Activated T-helper 1 cell treated with anti-CD3 and anti-CD28 coated beads, Interleukin-12 subunit alpha, Interleukin-12 subunit beta, Interleukin-2, Interleukin-4 antibody, amounts not matched to agents 30 ng/mL and 10 ng/mL and 1 ng/mL, durations not matched to agents 14 hours and 24 hours and 36 hours (primary cell): ENCODE measurements at places on chromosomes 16 and 17. TPM values are rescaled to one million over a fixed set of nuclear protein-coding genes. Genes with fewer than 3 reads are reported as not detected.

DNA sequence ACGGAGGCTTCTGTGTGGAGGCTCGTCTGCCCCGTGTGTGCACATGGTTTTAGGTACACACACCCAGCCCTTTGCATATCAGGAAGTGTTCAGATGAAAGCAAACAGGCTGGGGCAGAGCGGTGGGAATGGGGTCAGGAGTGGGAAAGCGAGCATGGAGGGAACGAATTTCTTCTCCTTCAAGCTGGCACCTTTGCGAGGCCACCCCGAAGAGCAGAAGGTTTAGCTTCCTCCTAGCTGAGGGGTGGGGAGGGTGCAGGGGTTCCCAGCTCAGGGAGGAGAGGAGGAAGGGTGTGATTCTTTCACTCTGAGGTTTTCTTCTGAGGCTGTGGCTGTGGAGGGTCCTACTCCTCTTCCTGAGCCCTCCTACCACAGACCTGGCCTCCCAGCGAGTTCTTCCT, 83.6 kb downstream of the ABR start:
- DNase-seq = no peak

DNA sequence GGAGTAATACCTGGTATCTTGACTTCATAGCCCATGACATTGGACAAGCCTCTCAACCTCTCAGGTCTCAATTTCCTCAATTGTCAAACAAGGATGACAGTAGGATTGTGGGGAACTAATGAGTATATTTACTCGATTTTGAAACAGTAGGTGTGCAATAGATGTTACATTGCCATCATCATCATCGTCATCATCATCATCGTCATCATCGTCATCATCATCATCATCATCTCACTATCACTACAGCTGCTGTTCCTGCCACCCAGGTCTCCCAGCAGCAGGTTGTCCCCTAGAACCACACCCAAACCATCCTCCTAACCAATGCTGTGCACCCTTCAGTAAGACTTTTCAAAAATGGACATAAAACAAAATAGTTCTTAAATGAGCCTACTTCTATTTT, 24.8 kb upstream of the CDRT4 start:
- no peak for DNase-seq

GRCh38 chr16:58249388-58249779, 45.4 kb downstream of the PRSS54 start:
- DNase-seq = no peak

C16orf96 gene
- total RNA-seq = 0.17 TPM in 1 of 2 replicates, not detected in the other

CDT1 gene
- 95.4 and 97.3 TPM in 2 replicates for total RNA-seq

GRCh38 chr17:78249818-78250806, 18.7 kb downstream of the TMEM235 start:
- DNase-seq = no peak

PPP1R9B gene
- 97.1 and 101 TPM in 2 replicates for total RNA-seq

GRCh38 chr16:81692021-81692420, 87.1 kb upstream of the PLCG2 start:
- DNase-seq = no peak

- DNase-seq = no peak
These were observed 248.6 kb downstream of the FTO start for GRCh38 chr16:53952215-53953208.

DNA sequence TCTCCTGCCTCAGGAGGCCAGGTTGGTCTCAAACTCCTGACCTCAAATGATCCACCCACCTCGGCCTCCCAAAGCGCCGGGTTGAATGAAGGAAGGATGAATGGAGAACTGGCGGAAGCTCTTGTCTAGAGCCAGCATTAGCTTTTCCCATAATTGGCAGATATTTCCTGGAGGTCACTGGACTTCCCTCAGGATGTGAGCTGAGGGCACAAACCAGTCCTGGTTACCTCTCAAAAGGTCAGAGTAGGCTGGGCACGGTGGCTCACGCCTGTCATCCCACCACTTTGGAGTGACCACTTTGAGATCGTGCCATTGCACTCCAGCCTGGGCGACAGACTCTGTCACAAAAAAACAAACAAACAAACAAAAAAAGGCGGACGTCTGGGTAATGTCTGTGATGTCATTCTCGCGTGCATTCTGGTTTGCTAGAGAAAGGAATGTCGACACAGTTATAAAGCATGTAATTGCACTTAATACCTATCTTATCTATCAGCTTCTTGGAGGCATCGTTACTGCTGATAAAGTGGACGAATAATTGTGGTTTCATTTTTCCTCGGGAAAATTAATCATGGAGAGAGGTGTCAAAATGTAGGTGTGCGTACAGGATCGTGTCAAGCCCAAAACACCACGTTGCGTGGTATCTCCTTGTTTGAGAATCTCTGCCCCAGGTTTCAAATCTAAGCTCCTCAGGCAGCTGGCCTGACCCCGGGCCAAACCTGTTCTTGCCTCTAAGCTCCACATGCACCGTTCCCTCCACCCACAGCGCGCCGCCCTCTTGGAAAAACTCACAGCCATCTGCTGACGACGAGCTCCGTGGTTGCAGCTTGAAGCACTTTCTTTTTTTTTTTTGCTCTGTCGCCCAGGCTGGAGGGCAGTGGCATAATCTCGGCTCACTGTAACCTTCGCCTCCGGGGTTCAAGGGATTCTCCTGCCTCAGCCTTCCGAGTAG, 6.4 kb upstream of the CRK start:
- DNase-seq = no peak

DNA sequence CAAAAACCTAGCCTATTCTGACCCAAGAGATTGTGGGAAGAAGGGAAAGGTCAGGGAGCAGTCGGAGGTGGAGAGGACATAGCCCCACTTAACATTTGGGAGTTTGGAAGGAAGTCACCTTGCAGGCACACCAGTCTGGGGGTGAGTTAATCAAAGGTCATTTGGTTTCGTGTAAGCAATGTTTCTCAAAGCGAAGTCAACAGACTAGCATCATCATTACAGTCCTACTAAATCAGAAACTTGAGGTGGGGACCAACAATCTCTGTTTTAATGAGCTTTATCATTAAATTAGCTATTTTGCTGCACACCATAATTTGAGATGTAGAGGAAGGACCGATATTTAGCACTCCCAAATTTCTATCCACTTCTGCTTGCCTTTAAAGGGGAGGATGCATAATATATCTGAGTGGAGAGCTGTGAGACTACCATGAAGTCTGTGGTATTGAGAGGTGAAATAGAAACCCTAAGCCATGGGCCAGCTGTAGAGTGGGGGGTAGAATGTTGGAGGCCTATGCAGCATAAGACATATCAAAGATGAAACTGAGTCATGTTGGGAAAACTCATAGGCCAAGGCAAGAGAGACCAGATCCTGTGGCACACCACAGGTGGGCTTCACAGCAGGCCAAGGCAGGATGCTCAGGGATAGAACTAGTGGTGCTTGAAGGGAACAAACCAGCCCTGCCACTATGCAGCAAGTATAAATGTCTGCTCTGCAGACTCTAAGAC, 141.7 kb upstream of the ANKFN1 start:
- DNase-seq = no peak

GRCh38 chr17:43020789-43021740, 1.1 kb downstream of the VAT1 start:
- no peak for DNase-seq

IKZF3 gene
- total RNA-seq = 22.8 and 25.1 TPM in 2 replicates

DNA sequence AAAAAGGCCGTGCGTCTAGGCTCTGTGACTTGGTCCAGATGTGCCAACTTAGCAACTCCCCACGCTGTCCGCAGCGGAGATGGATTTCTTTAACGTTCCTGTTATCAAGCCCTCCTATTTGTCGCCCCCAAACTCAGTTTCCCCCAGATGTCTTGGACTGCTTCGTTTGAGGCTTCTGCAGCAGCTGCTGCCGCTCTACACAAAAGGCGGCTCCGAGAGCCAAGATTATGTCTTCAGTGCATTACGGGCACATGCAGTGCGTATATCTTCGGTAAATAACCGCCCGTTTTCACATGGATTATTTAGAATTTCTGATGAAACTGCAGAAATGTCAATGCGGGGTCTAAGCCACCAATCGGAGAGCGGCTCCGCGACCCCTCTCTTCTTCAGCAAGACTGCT, 240.6 kb upstream of the ZFHX3 start:
- DNase-seq = no peak

DNA sequence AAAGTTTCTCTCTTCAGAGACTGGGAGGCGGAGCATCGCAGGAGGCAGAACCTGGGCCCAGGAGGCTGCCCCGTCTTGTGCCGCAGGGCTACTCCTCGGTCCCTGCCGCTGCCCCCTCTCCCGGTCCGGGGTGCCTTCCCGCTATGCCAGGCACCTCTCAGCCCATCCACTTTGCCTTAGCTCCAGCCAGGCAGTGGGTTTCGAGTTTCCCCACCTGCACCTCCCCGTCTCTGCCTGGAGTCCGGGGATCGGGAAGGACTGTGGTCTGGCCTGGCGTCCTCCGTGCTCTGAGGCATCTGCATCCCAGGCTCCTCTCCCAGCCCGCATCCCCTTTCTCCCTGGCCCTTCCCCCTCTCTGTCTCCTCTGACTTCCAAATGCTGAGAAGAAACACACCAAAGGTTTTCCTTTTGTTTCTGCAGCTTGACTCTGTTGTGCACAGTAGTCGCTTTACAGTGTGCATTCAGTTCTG, 26.8 kb upstream of the PIK3R6 start:
- no peak for DNase-seq

DNA sequence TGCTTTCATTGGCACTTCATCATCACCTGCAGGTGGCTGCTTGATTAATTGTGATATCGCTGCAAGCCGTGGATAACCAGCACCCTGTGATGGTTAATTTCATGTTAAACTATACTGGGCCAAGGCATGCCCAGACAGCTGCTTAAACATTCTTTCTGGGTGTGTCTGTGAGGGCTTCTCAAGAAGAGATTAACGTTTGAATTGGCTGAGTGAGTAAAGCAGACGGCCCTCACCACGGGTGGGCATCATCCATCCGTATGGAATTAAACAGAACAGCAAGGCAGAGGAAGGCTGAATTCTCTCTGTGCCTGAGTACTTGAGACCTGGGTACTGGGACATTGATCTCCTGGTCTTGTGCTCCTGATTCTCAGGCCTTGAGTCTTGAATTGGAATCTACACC, 7.1 kb upstream of the ZNF213 start:
- DNase-seq = no peak

DNA sequence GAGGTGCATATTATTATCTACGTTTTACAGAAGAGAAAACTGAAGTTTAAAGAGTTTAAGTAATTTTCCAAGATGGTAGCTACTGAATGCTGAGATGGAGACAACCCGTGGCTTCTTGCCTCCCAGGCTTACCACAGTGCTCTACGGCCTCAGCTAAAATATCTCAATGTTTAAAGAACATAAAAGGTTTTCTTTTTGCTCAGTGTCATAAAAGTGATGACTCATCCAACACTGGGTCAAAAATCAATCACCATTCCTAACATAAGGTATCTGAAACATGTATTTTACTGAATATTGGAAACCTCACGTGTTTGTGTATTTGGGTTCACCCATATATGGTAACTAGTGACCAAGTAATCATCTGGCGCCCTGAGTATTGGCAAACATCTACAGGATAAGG, 18.4 kb downstream of the ABCA9 start:
- DNase-seq = no peak

DNA sequence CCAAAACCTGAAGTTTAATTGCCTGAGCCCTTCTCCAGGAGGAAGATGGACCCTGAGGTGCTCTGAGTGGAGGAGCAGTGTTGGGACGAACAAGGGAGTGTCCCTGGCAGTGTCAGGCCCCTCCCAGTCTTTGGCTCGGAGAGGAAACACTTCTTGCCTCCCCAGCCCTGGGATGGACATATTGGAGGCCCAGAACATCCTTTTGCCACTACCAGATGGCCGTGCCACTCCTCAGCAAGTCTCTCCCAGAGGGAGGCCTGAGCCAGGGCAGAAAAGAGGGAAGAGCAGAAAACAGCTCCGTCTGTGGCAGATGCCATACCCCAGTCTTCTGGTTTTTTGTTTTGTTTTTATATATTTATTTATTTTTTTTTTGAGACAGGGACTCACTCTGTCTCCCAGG, 91.5 kb upstream of the CRHR1 start:
- DNase-seq = no peak

RANBP10 gene
- total RNA-seq = 23.0 and 25.7 TPM in 2 replicates
